NCI-H460 (cell line): ENCODE measurements at places on chromosomes 11 and 22.
A peak's percentile ranks its signal among the peaks of the same experiment; 100 is the strongest.

- no peak for DNase-seq
Measured at GRCh38 chr22:31995807-31996206, 47.3 kb upstream of the SLC5A1 start.

- DNase-seq = no peak
Measured at GRCh38 chr11:82732348-82732733, 1.3 kb downstream of the FAM181B start.

- DNase-seq = no peak
Measured at GRCh38 chr11:35042913-35043312, 96.1 kb upstream of the CD44 start.

GRCh38 chr11:27390318-27391295 lies 27.6 kb upstream of the CCDC34 start:
- DNase-seq = no peak

DNA sequence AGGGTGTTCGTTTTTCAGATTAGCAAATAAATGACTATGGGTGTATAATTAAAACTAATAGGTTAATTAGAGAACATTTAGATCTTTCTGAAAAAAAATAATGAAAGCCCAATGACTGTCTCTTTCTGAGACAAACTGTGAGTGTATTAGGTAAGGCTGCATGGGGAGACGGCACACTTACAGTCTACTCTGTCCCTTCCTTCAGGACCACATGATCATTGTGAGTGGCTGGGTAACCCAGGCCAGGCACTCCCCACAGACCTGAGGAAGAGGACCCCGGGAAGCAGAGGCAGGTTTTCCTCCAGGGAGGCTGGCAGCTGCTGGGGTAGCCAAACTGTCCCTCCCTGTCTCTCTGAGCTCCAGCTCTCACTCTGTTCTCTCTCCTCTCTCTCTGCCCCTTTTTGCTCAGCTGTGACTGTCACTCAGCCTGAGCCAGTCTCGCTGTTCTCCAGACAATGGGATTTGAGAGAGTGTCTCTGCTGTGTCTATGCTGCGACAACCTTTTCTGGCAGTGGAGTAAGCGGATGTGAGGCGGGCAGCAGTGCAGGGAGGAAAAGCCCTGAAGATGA lies 83.1 kb upstream of the NCAM1 start:
- no peak for DNase-seq

DNA sequence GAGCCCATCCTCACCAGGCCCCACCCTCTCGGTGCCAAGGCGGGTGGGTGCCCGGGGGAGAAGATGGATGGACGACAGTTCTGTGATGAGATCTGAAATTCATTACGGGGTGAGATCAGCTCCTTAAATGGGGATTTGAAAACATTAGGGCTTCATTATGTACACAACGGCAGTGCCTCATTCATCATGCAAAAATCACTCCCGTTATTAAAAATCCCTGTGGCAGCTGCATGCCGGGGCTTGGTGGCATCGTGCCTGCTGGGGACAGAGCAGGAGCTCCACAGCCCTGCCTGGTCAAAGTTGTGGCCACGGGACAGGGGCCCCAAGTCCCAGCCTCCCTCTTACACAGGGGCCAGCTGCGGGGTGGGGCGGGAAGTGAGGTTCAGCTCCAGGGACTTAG lies 20.2 kb downstream of the OTUB1 start:
- no peak for DNase-seq

- DNase-seq = no peak
Measured at GRCh38 chr11:125201525-125202141, 37.1 kb downstream of the PKNOX2 start.

GRCh38 chr11:109785714-109786113 lies 307.5 kb upstream of the ZC3H12C start:
- no peak for DNase-seq

- DNase-seq = no peak
Measured at GRCh38 chr11:91585035-91585801, 639.4 kb upstream of the FAT3 start.

- no peak for DNase-seq
Measured at GRCh38 chr11:68570691-68571090, 110.1 kb downstream of the PPP6R3 start.

DNA sequence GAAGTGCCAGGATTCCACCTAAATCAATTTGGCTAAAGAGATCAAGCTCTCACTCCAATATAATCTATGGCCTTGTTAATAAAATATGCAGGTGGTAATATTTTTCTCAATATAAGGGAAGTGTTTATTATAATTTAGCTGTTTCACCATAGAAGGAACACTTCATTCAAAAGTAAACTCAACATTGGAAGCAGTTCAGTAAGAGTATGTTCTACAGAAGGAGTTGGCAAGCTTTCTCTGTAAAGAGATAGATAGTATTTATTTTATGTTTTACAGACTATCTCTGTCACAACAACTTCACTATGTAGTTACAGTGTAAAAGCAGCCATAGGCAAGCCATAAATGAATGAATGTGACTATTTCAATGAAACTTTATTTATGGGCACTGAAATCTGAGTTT lies 313.6 kb upstream of the ANO3 start:
- DNase-seq = no peak

DNA sequence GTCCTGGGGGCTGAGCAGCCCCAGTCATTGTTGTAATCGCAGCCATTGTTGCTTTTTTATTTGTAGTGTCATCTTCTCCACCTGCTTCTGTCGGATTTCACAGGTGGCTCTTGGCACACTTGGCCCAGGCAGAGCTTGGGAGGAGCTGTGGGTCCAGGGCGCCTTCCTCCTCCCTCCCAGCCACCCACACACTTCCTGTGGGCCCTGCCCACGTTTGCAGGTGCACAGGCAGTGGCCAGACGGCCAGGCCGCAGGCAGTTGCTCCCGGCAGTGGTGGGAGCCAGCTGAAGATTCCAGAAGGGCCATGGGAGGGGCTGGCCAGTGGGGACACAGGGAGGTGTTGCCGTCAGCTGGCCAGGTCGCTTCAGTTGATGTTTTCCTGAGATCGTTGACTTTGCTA lies 1191.9 kb downstream of the BRD1 start:
- no peak for DNase-seq

DNA sequence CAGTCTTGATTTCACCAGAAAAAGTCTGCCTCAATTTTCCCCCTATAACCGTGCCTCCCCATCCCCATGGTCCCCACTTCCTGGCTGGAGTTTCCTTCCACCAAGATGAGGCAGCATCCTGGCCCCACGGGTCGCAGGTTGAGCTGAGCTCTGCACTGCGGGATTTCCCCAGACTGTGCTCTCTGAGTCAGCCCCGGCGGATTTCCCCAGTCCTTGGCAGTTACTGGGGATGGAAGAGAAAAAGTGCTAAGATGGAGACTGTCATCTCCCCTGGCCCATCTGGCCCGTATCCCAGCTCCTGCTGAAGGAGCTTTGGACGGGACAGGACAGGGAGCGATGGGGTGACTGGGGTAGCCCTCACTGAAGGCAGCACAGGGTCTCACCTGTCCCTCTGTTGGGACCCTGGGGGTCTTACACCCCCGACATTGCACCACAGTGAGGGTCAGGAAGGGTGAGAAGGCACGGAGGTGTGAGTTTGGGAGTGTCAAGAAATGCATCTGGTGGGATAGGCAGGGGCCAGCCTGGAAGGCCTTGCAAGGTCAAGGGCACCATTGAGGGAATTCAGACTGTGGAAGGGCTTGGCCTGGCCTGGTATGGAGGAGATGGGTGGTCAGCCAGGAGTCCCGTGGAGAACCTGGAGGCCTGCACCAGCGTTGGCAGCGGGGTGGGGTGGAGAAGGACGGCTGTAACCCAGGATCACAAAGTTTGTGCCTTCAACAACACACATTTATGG lies 36.5 kb downstream of the NADSYN1 start:
- no peak for DNase-seq

GRCh38 chr22:46122980-46123693 lies 27.2 kb upstream of the PPARA start:
- no peak for DNase-seq

- no peak for DNase-seq
Measured at GRCh38 chr22:43502306-43502874, 90.6 kb downstream of the MPPED1 start.

- DNase-seq = no peak
Measured at GRCh38 chr11:67347964-67348749, 5.2 kb downstream of the POLD4 start.

DNA sequence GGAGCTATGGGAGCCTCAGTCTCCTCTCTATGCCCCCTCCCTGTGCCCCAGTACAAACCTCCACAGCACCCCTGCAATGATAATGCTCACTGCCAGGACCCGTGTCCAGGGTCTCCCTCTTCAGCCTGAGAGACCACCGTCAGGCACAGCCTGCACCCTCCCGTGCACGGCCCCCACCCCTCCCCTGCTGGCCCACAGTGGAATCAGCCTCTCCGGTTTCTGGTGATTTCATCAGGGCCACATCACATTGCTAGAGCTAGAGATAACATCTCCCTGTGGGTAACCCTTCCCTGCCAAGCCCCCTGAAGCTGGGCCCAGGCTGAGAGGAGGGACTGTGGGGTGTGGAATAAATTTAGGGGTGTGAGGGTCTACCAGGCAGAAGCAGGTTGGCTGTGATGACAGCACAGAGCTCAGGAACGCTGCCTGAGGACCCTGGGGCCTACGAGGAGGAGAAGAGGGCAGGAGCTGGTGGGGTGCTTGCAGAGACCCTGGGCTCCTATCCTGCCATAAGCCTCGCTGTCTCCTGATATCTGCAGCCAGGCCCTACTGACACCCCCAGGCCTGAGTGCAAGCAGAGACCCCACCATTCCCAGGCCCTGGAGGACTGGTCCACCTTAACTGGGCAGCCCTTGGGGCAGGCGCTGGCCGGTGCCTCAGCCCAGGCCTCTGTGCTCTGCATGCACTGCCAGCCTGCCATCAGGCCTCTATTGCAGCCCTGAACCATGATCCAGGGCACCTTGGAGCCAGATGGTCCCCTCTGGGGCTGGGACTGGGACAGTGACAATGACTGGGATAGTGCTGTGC lies at the start of gene KLHDC7B:
KLHDC7B (plus strand) TSS at position 378 of the 804 bp plus-strand sequence; CDS start at position 723, 345 bp downstream.
- DNase-seq = peak; percentile 75

DNA sequence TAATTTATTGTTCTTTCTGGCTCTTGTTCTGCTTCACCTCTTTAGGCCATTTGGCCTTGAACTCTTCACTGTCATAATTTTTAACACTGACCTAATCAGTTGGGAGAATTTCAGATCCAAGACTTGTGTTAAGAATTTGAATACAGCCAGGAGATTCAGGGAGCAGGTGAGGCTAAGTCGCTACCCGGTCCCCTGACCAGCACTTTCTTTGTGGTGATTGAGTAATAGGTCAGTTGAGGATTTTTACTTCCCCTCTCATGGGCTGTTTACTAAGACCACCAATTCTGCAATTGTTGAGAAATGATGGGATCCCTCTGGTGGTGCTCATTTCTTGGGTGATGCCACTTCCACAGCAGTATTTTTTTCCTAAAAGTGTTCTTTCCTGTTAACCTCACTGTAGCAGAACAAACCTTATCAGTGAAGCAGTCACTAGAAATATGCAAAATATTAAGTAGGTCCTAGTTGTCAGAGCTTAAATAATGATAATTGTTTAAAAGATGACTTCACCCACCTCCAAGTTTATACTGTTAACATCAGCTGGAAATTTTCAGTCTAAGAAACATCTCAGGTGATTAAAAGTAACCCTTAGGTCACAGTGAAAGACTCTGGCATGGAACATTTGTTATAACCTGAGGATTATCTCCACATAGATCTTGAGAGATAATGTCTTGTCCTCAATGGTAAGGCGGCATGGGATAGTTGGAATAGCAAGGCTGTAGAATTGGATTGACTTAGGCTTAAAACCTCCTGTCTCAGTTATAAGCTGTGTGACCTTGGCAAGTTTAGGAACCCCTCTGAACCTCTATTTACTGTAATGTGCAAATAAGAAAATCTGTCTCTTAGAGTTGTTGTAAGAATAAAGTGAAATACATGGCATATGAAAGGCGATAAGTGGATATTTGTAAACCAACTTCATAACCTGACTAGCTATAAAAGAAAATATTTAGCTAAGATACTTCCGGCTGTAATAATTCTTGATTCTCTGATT lies 41.3 kb downstream of the POLD3 start:
- DNase-seq = no peak

- peak; percentile 65 for DNase-seq
Measured at GRCh38 chr11:105046898-105047579, 1.9 kb upstream of the CARD16 start.

- no peak for DNase-seq
Measured at GRCh38 chr11:121350314-121351082, 57.9 kb downstream of the SC5D start.

- DNase-seq = peak; percentile 0
Measured at GRCh38 chr11:5891216-5891800, 1.7 kb upstream of the OR52E5 start.

DNA sequence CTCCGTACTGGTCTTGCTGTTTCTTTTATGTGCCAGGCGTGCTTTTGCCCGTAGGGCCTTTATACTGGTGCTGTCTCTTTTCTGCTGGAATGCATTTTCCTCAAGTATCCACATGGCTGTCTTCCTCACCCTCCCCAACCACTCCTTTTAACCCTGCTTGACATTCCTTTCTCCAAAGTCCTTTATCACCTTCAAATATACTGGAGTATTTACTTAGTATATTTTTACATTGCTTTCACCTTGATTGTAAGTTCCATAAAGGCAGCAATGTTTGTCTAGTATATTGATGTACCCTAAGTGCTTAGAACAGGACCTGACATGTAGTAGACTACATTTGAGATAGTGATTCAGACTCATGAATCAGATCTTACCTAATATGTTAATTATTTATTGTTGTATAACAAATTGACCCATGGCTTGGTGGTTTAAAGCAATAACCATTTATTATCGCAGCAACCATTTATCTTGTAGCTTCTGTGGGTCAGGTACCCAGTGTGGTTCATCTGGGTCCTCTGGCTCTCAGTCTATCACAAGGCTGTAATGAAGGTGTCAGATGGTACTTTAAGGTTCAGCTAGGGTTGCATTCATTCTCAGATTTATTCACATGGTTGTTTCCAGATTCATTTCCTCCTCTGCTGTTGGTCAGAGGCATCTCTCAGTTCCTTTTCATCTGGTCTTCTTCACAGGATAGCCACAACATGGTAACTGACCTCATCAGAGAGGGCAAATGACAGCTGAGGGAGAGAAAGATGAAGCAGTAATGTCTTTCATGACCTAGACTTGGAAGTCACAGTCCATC lies 34.2 kb downstream of the DDX10 start:
- no peak for DNase-seq

DNA sequence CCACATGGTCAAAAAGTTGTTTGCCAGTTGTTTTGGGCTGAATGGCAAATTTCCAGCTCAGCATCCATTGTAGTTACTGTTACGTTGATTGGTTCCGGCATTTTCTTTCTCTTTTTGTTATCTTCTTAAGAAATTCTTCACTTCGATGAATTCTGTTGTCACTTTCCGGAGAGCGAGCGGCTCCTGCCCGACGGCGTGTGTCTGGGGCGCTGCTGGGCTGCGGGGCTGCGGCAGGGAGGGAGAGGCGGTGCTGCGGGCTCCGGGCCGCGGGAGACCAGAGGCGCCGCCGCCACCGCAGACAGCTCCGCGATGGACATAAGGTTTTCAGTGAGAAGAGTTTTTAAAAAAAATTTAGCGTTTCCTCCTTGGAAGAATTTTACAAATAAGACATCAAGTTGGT lies 117.4 kb downstream of the RRM1 start:
- no peak for DNase-seq

DNA sequence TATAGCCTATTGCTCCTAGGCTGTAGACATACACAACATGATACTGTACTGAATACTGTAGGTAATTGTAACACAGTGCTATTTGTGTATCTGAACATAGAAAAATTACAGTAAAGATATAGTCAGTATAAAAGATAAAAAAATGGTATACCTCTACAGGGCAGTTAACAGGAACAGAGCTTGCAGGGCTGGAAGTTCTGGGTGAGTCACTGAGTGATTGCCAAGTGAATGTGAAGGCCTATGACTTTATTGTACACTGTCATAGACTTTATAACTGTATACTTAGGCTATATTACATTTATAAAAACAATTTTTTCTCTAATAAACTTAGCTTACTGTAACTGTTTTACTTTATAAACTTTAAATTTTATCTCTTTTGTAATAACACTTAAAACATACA lies 332.4 kb upstream of the ARHGAP42 start:
- DNase-seq = no peak

GRCh38 chr11:91263496-91264365 lies 960.9 kb upstream of the FAT3 start:
- no peak for DNase-seq
